Stimulated activated CD8-positive, alpha-beta memory T cell treated with anti-CD3 and anti-CD28 coated beads, Interleukin-15, amount 100 ng/mL, for 24 hours (primary cell): ENCODE measurements at places on chromosomes 2 and 18.

DNA sequence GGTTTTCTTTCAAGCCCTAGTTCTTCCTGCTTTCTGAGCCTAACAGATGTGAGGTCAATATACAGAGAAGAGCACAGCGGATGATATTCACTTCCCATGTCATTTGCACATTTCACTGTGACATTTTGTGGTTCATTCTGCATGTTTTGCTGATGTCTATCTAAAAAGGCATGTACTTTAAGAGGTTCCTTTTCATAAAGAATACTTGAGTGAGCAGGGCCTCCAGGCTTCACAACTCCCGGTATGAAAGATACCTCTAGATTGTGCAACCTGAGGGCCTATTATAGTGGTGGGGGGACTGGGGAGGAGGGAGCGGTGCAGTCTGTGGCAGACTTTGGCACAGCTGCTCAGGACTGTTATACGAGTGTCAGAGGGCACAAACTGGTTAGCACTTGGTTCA lies 54.6 kb downstream of the CPO start:
- DNase-seq = no peak

GRCh38 chr2:144511226-144511810 lies 8.6 kb downstream of the ZEB2 start:
- DNase-seq = no peak

DNA sequence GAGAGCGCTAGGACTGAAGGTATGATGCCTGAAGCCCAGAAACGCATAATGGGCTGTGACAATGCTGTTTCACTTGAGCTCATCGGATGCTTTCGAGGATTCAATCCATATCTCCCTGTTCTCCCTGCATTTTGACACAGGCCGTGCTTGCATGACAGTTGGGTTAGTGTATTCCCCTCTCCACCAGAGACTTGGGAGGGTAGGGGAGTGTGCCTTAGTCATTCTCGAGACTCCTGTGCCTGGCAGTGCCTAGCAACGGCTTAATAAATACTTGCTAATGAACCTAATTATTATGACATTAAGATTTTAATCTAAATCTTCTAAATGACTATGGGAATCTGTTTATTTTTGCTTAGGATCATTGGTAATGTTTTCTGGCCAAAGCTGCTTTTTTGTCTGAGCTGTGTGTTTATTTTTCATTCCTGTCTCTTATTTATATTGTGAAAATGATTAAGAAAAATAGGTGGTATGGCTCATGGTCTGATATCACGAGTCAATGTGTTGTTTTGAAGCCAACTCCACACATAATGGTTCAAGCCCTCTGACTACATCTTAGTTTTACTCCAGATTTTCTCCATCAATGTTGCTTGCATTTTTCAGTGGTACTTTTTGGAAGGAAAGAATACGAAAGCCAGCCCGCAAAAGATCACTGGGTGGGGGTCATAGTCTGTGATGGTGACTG lies 61.3 kb downstream of the NEDD4L start:
- DNase-seq = no peak

DNA sequence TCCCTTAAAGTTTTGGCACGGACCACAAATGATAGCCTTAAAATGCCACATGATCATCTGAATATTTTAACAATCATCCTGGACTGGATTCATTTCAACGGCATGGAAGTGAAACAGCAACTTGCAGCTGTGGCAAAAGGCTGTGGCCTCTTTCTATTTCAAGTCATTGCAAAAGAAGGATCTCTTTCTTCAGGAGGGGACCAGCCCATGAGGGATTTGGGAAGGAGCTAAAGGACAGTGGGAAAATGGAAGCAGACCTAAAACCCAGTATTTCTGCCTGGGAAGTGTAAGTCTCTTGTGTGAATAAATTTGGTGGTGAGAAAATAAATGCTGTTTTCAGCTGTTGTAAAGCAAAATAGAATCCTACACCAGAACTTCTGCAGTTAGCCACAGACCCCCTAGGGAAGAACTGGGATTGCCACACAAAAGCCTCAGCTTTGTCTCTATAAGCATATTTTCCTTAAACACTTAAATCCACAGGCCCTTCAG lies 107.3 kb upstream of the ZFP36L2 start:
- no peak for DNase-seq

GRCh38 chr18:61651880-61652268 lies 240.9 kb downstream of the RNF152 start:
- no peak for DNase-seq

DNA sequence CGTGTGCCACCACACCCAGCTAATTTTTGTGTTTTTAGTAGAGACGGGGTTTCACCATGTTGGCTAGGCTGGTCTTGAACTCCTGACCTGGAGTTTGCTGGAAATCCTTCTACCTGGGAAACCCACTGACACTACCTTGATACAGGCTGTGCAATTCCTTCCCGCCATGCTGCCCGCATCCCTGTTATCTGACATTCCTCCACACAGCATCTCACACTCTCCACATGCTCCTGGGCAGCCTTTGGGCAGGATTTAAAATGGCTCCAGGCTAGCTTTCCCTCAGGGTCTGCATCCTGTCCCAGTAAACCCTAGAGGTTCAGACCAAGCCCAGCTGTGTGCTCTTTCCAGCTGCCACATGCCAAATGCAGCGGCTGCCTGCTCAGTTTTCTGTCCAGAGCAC lies 319.5 kb upstream of the CXCR4 start:
- no peak for DNase-seq

GRCh38 chr2:150485871-150486538 lies 1.5 kb downstream of the RND3 start:
- no peak for DNase-seq

DNA sequence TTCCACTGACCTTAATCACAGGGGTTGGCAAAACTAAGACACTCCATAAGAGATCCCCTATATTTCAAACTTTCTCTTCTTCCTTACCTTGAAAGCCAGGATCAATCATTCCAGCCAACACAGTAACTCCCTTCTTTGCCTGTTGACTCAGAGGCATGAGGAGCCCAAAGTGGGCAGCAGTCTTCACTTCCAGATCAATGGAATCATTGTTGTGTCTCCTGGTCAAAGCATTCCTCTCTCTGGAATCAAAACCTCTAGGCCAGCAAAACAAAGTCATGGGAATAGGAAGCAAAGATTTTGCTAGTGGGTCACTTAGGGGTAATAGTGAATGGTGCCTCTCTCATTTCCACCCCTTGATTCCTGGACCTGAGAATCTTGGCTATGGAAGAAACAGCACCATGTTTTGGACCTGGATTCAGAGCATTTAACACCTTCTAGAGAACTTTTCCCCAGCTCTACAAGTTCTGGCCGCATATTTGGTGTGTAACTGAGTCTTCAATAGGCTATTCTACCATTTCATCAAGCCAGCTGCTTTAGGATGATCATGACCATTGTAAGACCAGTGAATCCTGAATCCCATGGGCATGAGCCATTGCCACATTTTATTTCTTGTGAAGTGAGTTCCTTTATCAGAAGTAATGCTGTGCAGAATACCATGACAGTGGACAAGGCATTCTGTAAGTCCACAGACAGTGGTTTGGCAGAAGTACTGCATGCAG lies 65.7 kb upstream of the SERPINE2 start:
- DNase-seq = no peak

- DNase-seq = no peak
Observed at GRCh38 chr2:104848526-104848925, 5.4 kb upstream of the POU3F3 start.

DNA sequence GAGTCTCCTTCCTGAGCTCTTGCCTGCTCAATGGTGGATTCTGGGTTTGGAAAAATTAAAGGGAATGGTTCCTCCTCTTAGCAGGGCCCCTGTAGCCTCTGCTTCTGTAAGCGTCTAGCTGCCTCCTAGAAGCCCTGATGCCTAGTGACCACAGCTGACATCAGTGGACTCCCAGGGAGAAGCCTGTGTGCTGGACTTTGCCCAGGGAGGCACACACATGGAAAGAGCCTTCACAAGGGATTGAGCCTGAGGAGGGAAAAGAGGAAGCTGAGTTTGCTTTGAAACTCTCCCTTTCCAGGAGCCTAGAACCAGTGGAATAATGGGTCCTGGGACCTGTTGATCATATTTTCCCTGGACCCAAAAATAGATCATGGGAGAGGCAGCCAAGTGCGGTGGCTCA lies 1.4 kb upstream of the CFAP65 start:
- no peak for DNase-seq

- no peak for DNase-seq
Observed at GRCh38 chr2:85534881-85535280, 4.1 kb upstream of the MAT2A start.

- DNase-seq = no peak
Observed at GRCh38 chr2:80002112-80002511, 302.4 kb downstream of the LRRTM1 start.

DNA sequence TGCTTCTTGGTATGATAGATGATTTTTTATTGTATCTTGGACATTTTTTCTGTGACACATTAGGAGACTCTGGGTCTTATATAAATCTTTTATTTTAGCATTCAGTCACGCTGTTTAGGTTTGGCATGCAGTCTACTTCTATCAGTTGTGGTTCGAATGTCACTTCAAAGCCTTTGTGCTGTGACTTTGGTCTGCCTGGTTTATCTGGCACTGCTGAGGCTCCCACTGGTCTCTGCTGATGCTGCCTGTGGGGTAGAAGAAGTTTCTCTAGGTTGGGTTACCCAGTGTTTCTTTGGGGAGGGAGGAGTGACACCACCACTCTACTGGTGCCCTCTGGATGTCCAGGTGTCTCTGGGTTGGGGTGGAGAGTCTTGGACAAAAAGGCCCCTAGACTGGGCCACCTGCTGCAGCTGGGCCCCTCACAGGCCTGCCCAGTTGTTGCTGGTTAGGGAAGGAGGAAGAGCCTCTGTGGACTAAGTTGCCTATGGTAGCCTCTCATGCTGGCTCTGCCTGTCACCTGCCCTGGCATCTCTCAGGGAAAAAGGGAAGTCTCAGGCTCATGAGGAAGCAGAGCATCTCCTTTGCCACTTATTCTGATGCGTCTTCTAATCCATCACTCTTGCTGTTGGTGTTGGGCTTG lies 115.4 kb upstream of the HS6ST1 start:
- no peak for DNase-seq

GRCh38 chr2:1839066-1839756 lies 94.9 kb upstream of the PXDN start:
- DNase-seq = no peak

DNA sequence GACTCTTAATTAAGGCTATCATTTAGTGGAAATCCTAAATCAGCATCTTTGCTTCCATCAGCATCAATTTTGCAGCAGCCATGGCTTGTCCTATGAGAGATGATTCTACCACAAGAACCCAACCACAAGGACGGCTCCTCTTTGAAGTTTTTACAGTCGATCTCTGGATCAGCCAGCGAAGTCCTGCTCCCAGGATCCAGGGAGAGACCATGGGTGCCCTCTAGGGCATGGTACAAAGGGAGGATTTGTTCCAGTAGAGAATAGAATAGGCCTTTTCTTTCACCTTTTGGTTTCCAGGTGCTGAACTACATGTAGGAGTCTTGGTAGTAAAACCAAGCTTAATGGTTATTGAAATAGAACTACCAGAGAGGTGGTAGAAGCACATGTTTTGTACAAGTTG lies 52.7 kb downstream of the TMEM200C start:
- DNase-seq = no peak

DNA sequence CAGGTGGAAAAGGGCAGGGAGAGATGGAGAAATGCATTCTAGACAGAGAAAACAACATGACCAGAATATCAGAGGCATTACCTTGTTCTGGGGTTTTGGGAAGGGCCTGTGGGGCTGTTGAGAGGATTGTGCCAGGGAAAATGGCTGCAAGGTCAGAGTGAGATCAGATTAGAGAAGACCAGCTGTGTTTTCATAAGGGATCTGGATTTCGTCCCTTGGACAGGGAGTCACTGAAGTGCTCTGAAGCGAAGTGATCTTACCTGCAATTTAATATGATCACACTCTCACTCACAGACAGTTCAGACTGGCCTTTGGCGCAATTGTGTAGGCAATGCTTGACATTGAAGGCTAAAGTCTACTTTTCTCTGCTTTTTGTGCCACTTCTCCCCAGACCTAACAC lies 20.3 kb upstream of the REG3G start:
- no peak for DNase-seq

DNA sequence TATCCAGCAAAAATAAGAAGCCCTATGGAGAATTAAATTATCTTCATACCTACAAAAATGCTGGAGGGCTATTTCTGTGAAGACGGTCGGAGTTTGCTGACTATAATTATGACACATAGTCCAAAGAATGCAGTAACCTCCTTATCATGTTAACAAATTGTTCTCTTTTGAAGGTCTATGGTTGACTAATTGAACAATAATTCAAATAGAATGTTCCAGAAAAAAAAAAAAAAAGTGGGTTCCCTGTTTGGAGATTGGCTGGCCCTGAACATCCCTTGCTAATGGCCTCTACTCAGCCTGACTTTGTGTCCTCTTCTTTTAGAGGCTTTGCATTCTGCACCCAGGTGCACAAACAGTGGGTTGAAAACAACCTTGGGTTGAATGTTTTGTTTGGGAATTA lies 82.8 kb upstream of the CCBE1 start:
- DNase-seq = no peak

GRCh38 chr18:72830109-72830508 lies 37.7 kb downstream of the NETO1 start:
- DNase-seq = no peak

DNA sequence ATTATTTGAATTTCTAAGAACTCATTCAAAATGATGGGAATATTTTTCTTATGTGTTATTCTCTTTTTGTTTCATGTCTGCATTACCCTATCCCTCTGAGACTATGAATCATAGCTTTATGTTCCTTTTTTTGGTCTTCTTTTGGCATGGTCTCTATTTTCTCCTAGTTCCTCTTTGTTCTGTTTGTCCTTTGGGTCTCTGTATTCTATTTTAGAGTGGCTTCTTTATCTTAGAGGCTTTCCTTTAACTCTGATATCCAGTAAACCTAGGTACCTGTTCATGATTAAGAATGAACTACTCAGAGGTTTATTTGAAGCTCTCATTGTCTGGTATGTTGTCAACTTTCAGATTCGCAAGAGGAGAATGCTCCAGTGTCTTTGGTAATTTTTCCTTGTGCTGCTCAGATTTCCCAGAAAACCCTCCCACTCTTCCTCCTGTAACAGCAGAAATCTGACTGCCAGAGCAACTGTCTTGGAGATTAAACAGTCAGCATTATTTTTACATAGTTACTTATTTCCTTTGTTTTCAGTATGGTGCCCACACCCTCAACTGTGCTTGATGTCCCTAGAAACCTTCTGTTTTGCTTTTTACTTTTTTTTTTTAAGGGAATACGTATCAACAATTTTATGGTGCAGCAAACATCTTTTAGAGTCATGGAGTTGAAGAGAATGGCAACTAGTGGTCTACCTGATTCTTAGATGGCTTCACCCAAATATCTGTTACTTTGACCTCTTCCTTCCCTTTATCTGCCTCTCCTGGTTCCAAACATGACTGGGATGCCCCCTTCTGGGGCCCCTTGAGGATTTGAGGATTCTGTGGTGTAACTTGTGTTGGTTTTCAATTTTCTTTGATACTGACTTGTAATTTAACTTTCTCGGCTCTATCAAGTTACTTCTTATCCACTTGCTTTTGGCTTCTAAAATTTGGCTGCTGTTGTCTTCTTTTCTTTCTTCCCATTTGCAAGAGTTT lies 92.0 kb downstream of the DPP10 start:
- DNase-seq = no peak

DNA sequence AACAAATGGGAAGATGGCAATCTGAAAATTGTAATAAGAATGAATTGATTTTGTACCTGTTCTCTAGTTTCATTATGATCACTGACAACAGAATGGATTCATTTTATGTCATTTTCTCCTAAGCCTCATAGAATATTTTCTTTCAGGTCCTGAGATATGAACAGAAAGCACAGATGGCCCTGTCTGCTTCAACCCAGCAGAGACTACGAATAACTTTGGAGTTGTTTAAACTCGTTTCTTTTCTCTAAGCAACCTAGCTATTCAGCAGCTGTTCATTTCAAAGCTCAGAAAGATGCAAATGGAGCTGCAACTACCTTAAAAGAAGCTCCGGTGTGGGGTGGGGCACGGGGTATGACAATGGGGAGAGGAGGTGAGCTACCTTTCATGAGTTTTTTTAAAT lies 124.9 kb downstream of the ALK start:
- DNase-seq = no peak

- DNase-seq = no peak
Observed at GRCh38 chr2:168312036-168312822, 64.8 kb upstream of the STK39 start.
